ENCODE measurements at places on chromosomes 4 and X.

DNA sequence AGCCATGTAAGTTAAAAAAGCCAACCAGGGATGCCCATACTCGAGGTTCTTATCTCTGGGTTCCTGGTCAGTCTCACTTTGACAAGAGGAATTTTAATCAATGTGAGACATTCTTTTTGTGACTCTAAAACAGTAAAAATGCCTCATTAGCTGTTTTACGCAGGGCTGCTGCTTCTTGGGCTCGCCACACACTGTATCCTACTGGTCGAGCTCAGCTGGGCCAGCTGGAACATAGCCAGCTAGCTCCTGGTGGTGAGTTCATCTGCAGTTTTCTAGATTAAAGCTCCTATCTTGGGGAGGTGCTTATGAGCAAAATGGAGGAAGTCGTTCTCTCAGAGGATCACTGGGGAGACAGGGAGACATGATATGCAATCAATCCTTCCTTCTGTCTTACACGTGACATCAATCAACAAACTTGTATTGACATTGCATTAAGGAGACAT, 55.9 kb upstream of the LEF1 start:
- DNase-seq: no peak

- DNase-seq: no peak
Observed at GRCh38 chrX:46407753-46408130, 137.5 kb downstream of the ZNF674 start.

DNA sequence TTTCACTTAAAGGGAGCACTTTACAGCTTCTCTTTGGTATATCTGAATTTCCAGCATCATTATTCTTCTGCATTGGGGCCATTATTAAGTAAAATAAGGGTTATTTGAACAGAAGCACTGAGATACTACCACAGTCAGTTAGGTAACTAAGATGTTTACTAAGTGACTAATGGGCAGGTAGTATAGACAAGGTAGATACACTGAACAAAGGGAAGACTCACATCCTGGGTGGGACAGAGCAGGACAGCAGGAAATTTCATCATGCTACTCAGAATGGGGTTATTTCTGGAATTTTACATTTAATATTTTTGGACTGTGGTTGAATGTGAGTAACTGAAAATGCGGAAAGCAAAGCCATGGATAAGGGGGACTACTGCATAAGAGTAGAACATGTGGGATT, 316.0 kb downstream of the CCSER1 start:
- no peak for DNase-seq

DNA sequence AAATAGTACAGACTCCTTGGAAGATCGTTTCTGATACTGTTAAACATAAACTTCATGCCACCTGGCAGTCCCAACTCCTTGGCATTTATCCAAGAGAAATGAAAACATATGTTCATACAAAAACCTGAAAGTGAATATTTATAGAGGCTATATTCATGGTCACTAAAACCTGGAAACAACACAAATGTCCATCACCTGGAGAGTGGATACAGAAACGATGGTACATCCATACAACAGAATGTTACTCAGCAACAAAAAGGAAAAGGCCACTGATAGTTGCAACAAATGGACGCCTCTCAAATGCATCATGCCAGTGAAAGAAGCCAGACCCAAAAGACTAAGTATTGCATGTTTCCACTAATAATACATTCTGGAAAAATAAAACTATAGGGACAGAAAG, 34.0 kb upstream of the SORBS2 start:
- no peak for DNase-seq

GRCh38 chr4:172813359-172813923, 355.2 kb upstream of the GALNT7 start:
- DNase-seq: no peak

DNA sequence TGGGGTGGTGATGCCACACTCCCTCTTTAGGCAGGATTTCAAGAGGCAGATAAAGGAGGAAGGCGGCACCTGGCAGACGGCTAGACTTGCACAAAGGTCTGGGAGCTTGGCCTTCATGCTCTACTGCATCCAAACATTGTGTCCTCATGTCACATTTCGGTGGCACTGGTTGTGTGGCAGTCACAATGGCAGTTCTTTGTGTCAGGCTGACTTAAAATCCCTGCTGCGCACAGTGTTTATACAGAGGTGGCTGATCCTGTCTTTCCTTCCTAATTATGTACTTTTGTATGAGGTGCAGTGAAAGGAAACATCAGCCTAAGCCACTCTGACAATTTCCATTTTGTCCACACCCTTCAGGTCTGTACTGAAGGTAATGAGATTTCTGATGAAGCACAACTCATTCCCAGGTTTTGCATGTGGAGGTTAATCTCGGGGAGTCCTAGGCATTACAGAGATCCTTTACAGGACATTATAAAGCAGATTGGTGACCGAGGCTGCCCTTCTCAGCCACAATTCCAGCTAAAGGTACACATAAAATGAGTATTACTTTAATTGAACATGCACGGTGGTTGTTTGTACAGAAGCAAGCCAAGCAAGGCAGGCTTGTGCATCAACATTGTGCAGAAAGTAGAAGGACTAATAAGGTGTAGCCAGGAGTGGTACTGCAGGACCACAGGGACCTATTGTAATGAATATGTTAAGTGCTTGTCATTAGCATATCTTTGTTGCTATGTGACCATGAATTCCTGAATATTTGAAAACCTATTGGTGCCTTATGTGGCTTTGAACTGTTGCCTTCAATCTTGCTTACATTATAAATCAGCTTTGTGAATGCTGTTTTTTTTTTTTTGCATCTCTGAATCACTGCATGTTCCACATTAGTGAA, 147.6 kb downstream of the STK32B start:
- DNase-seq: no peak

DNA sequence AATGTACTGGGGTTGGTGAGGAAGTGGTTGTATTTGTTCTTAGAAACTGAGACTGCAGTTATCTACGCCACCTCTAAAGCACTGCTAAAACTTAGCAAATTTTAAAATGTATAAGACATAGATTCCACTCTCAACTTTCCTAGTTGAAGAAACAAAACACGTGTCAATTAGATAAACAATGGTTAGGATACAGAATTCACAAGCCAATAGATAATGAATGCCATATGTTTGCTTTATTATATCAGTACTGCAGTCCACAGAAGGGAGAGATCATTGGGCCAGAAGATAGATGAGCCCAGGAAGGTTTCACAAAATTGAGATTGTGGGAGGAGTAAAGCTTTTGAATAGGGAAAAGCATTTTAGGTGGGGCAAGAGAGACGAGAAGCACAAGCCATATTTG, 14.3 kb downstream of the TMEM33 start:
- no peak for DNase-seq

GRCh38 chrX:41688835-41689234, at the start of gene GPR34:
Gene GPR34 (plus strand): TSS chrX:41688973. CDS start chrX:41695634, 6,661 bp downstream.
- DNase-seq: peak; percentile 11

DNA sequence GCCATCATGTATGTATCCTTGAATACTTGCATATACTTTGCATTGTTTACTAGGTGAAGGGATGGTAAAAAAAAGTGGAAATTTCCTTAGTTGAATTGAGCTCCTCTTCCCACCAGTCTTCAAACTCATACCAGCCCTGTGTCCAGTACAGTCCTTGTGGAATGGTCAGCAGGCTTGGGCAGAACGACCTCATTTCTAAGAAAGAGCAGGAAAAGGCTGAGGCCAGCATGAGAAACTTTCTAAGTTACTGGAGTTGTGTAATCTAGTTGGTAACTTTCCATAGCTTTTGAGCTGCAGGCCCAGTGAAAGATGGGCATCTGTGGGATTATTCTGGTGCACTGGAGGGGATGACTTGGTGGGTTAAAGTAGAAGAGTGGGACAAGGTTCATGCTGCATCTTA, 87.6 kb downstream of the DCUN1D4 start:
- DNase-seq: no peak
